ENCODE measurements at places on chromosomes 2 and 18. TPM values are rescaled to one million over a fixed set of nuclear protein-coding genes. Genes with fewer than 3 reads are reported as not detected.

DNA sequence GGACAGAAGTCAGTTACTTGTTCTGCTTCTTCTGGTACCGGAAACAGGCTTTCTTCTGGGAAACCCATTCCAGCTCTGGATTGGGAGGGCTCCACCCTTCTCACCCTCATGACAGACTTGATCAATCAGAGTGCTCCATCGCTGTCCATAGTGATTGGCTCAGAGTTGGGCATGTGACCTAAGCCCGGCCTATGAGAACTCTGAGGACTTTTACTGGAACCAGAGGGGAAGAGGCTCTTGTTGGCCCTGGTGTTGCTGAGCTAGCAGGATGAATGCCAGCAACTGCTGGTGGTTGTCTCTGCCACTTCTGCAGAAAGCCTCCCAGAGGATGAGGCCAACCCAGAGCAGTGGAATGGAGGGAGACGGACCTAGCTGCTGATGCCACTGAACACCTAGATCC, 33.3 kb downstream of the TMEM37 start:
- no peaks in the 10 kb centered on the region for H3K36me3 ChIP-seq
- no peak overlapping the region for H3K4me3 ChIP-seq
- no peak for DNase-seq
- H3K27ac ChIP-seq, result no peak overlapping the region

DNA sequence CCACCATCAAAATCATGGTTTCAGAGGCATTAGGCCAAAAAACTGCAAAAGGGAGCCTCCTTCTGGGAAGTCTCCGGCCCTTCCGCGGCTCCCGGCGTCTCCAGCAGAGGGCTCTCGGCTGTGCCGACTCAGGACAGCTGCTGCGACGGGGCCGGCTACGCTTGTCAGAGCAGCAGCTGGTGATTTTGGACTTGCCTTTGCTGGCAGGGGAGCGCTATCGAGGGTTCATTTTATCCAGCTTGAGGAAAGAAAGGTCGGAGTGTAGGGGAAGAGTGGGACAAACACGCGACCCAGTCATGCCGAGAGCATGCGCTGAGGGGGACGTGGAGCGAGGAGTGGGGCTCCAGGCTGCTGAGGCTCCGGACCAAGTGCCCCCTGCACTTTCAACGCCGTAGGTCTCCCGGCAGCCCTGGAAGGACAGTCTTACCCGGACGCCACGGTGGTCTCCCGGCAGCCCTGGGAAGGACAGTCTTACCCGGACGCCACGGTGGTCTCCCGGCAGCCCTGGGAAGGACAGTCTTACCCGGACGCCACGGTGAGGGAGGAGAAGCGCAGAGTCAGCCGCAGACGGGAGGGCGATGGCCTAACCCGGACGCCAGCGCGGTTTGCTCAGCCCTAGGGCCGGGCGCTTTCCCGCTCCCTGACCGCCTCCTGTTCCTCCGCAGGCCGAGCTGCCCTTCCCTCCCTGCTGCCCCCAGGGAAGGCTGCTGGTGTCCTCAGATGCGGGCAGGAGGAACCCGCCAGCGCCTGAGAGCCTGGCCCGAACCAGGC, 21.7 kb downstream of the DDX18 start:
- H3K27ac ChIP-seq, result peak overlapping the region; percentile 47
- peak; percentile 72 for DNase-seq
- no peaks in the 10 kb centered on the region for H3K36me3 ChIP-seq
- H3K27me3 ChIP-seq, result no peaks in the 10 kb centered on the region

CENPA gene
- 14.9 TPM for total RNA-seq

- H3K4me1 ChIP-seq, result peaks cover 9% of the 10 kb centered on the region
- no peaks in the 10 kb centered on the region for H3K36me3 ChIP-seq
- H3K27me3 ChIP-seq, result no peaks in the 10 kb centered on the region
- no peak overlapping the region for H3K27ac ChIP-seq
- DNase-seq, result no peak
- no peak overlapping the region for H3K4me3 ChIP-seq
Observed at GRCh38 chr18:36340246-36340645, 42.7 kb downstream of the FHOD3 start.

CDK5R2 gene
- not detected for total RNA-seq

GRCh38 chr2:160051371-160051800, 11.0 kb downstream of the PLA2R1 start:
- no peak overlapping the region for H3K27ac ChIP-seq
- DNase-seq, result no peak
- H3K4me1 ChIP-seq, result peaks cover 11% of the 10 kb centered on the region
- no peaks in the 10 kb centered on the region for H3K36me3 ChIP-seq

FEV gene
- total RNA-seq, result not detected

KCNJ13 gene
- total RNA-seq, result not detected

DNA sequence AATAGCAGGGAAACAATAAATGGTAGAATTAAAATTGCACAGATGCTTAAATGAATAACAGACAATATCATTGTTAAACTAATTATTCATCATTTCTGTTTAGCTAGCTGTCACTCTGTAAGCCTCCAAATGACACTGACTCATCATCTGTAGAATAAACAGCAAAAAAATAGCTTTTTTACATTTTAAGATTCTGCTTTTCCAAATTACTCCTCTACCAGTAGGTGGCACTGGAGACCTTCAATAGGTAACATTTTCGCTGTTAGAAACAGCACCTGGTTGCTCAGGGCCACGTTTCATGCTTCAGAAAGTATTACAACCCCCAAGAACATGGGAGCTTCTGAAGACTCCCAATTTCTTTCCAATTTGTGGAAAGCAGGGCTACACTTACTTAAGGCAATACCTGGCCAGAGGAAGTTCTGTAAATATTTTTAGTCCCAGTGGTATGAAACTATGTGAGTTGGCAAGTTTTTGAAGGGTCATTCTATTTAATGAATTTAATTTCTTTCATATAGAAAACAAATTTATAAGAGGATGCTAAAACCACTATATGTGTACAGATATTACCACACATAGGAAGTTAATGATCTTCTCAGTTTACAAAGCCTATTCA, 45.4 kb downstream of the TTN start:
- H3K27me3 ChIP-seq, result no peaks in the 10 kb centered on the region
- H3K36me3 ChIP-seq, result no peaks in the 10 kb centered on the region
- H3K27ac ChIP-seq, result no peak overlapping the region
